ENCODE measurements at places on chromosomes 16 and 17.
A peak's percentile ranks its signal among the peaks of the same experiment; 100 is the strongest.

- DNase-seq, result peak; percentile 37
Observed at GRCh38 chr16:28317040-28317880, 24.9 kb downstream of the SBK1 start.

GRCh38 chr17:13702266-13702665, 100.5 kb upstream of the HS3ST3A1 start:
- peak; percentile 49 for DNase-seq

GRCh38 chr16:14148016-14148415, 76.9 kb downstream of the MRTFB start:
- no peak for DNase-seq

DNA sequence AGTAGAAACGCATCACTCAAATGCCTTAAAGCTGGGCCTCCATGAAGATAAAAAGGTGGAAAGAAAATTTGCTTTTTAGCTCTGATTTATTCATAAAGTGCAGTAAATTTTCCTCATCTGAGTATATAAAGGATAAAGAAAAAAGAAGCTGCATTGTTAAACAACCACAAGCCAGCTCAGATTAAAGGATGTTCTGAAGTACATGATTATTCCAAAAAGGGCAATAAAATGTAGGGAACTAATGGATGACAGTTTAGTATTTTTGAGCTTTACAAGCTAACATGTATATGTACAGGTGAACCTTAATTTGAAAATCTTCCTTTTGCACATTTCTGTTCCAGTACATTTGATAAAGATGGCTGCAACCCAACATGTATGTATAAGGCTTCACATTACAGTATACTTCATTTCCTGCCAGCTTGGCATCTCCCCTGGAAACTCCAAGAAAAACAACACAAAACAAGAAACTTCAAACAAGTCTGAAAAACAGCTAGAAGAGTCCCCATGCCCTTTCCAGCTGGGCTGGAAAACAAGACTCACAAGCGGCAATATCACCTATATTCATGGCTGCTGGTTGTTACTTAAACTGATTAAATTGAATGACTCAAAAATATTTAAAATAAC, 225.7 kb downstream of the CEP112 start:
- DNase-seq, result no peak

GRCh38 chr17:38663125-38663751, 11.5 kb downstream of the EPOP start:
- peak; percentile 47 for DNase-seq

- DNase-seq, result no peak
Observed at GRCh38 chr16:560204-560700, at the start of gene PRR35. PRR35 (plus strand) TSS chr16:560394; CDS start chr16:563295, 2,901 bp downstream.

DNA sequence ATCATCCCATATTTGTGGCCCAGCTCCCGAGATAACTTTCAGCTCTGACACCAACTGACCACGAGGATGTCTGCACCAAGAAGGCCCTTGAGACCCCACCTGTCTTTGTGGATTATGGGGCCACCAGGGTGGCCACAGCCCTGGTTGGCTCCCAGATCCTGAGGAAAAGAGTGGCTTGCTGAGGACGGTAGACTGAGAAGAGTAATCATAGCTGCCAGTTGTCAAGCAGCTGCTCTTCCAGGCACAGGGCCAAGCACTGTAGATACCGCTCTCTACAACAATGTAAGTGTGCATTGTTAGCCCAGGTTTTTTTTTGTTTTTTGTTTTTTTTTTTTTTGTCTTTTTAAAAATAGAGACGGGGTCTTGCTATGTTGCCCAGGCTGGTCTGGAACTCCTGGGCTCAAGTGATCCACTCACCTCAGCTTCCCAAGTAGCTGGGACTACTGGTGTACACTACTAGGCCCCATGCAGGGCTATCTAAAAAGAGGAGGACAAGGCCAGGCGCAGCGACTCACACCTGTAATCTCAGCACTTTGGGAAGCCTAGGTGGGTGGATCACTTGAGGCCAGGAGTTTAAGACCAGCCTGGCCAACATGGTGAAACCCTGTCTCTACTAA, 9.6 kb downstream of the ZNF205 start:
- no peak for DNase-seq

DNA sequence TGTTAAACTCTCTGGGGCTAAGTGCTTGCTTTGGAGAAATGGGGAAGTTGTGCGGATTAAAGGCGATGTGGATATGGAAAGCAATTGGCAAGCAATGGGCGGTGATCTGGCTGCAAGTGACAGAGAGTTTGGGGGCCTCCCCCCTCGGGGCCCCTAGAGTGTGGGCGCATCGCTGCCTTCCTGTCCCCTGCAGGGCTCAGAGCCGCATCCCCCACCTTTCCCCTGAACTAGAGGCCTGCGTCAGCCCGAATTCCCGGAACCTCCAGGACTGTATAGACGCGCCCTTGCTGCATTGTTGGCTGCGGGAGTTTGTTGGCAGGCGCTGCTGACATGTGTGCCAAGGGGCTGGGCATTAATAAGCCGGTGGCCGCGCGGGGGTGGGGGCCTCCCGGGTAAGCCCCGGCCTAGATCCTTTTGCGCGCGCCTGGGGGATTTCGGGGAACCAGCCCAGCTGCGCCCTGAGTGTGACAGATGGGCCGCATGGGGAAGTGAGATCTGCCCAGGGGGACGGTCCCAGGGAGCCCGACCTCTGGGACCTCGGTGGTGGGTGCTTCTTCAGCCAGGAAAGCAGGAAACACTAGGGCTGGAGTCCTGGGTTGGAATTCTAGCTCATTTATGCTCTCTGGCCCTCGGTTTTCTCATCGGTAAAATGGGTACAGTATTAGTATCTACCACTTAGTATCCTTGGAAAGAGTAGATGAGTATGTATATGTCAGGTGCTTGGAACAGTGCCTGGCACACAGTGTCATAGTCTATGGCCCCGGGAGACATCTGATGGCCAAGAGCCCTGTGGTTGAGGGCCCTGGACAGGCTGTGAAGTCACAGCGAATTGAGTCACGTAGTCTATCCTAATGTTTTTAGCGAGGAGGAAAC, 1.0 kb downstream of the EEF2K start:
- DNase-seq, result peak; percentile 74

- peak; percentile 89 for DNase-seq
Observed at GRCh38 chr16:86761111-86762031, 183.0 kb downstream of the FOXL1 start.

GRCh38 chr17:45260204-45260783, 1.6 kb downstream of the SPATA32 start:
- DNase-seq, result no peak

DNA sequence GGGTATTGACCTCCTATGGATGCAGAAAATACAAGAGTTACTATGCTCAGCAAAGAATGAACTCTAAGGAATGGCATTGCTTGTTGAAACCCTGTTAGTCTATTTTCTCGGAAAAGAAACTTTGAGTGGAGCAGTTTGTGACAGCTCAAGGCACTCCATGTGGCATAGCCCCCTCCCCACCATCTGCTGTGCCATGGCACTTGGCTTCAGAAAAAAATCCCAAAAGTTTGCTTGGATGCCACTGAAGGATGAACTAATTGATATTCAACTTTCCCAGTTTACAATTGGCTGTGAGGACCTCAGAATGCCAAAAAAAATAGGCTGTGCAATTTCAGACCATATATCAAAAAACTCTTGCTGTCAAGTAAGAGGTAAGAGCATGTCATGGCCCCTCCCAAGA, 1.8 kb downstream of the KRT31 start:
- no peak for DNase-seq

DNA sequence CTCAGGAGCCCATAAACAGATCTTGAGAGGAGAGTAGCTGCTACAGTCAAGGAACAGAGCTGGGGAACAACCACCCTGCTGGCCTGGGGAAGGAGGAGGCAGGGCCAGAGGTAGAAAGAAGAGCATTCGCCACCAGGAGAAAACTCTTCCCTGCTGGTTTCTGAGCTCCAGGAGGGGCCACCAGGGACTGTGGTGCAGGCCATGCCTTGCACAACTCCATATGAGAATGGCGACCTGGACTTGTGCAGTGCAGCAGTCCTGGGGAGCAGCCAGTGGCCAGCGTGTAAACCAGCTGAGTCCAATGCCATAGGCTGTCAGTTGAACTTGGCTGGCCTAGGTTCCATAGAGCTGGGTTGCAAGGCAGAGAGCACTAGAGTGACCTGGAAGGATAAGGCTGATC, 11.6 kb downstream of the SLC13A2 start:
- no peak for DNase-seq

GRCh38 chr17:48617471-48618255, 2.6 kb upstream of the HOXB8 start:
- no peak for DNase-seq

DNA sequence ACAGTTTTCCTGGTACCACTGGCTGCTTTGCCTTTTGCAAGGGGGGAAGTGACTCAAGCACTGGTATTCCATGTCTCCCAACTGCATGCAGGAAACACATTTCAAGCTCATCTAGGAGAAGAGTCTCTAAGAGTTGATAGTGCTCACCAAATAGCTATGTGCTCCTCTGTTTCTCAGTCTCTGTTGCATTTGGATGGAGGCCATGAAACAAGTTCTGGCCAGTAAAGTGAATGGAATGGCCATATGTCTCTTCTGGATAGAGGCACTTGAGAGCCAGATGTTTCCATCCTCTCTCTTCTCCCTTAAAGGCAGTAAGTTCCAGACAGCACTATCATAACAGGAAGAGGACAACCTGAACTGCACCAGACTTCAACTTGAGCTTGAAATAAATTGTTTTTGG, 60.6 kb downstream of the C16orf82 start:
- peak; percentile 36 for DNase-seq

DNA sequence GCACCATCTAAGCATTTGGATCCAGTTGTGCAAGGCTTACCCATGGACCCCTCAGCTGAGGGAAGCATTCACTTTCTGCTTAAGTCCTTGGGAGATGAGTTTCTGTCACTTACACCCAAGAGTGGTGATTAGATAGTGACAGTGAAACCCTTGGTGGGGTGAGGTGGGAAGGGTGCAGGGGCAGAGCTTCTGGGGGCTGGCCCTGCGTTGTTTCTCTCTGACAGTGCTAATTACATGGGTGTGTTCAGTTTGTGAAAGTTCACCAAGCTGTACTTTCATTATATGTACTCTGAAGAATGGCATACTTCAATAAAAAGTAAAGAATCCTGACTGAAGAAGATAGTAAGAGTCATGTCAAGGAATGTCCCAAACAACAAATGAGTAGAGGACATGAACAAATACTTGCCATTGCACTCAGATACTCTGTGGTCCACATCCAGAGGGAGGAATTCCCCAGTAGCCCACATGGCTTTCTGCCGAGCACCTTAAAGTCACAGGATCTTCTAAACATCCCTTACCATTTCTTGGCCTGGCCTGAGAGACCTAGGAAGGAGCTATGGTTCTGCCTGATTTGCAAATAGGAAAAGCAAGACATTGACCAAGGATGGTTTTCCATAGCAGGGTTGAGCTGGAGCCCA, 8.4 kb downstream of the CHST6 start:
- no peak for DNase-seq

GRCh38 chr17:37770631-37771518, 26.0 kb upstream of the HNF1B start:
- DNase-seq, result peak; percentile 64

DNA sequence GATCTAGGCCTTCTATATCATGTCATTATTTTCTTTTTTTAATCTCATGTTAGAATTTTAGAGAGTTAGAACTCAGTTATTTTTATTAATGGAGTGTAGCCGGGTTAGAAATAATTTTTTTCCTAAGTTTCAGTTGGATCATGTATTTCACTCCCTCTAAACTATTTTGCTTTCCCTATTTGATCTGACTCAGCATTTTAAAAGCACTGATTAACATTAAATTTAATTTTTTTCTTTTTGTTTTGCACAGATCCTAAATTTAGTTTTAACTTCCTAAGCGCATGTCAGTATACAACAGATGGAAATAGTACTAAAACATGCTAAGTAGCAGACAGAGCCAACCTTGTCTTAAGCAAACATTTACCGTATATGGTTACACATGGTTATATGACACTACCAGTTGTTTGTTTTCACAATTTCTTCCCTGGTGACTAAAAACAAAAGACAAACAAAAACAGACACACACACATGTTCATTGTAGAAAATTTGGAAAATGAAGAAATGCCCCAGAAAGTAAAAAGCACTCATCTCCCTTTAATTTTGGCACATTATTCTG, 33.6 kb upstream of the RAB11FIP4 start:
- DNase-seq, result no peak

DNA sequence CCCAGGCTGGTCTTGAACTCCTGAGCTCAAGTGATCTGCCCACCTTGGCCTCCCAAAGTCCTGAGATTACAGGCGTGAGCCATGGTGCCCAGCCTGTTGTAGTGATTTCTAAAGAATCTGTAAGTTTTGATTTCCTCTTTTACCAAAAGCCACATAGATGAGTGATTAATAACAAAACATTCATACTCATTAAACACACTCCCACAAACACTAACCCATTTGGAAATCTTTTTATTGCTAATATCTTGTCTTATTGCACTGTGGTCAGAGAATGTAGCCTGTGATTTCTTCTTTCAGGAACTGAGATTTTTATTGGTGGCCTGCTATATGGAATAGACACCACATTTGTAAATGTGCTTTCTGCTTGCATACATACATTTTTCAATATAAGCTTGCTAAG, 31.6 kb downstream of the MYH10 start:
- DNase-seq, result no peak

GRCh38 chr17:55555772-55556171, 44.5 kb upstream of the SMIM36 start:
- DNase-seq, result no peak

DNA sequence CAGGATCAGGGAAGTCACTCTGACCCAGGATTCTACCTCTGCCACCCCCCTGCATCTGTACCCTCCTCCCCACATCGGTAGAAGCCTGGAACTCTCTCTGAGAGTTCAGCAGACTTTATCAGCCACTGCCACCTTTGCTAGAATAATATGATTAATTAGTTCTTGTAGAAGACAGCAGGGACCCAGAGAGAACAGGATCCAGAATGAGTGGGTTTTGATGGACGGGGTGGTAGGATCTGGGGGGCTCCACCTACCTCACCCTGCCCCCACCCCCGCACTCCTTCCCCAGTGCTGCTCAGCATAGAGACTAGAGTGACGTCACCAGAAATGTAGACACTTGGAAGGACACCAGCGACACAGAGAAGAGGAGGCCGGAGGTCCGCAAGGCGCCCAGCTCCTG, 33.5 kb downstream of the ABCC6 start:
- DNase-seq, result no peak

DNA sequence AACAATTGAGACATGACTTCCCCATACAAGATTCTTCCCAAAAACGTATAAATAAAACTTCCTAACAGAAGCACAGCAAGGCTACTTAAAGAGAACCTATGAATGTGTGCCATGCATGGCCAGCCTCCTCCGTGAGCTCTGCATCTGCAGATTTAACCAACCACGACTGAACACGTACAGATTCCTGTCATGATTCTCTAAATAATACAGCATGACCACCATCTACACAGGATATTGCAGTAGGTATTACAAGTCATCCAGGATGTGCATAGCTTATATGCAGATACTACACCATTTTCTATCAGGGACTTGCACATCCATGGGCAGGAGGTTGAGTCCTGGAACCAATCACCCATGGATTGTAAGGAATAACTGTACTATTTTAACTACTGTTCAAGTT, 1.4 kb upstream of the QRICH2 start:
- no peak for DNase-seq

GRCh38 chr17:73956595-73957465, 246.6 kb upstream of the RPL38 start:
- peak; percentile 29 for DNase-seq

All from fibroblast of skin of right biceps (primary cell).